Hematopoietic multipotent progenitor cell treated with erythropoietin and hydrocortisone succinate and interleukin-3 and kit ligand, for 15 days (in vitro differentiated cells): ENCODE measurements at places on chromosomes 2 and 18.

DNA sequence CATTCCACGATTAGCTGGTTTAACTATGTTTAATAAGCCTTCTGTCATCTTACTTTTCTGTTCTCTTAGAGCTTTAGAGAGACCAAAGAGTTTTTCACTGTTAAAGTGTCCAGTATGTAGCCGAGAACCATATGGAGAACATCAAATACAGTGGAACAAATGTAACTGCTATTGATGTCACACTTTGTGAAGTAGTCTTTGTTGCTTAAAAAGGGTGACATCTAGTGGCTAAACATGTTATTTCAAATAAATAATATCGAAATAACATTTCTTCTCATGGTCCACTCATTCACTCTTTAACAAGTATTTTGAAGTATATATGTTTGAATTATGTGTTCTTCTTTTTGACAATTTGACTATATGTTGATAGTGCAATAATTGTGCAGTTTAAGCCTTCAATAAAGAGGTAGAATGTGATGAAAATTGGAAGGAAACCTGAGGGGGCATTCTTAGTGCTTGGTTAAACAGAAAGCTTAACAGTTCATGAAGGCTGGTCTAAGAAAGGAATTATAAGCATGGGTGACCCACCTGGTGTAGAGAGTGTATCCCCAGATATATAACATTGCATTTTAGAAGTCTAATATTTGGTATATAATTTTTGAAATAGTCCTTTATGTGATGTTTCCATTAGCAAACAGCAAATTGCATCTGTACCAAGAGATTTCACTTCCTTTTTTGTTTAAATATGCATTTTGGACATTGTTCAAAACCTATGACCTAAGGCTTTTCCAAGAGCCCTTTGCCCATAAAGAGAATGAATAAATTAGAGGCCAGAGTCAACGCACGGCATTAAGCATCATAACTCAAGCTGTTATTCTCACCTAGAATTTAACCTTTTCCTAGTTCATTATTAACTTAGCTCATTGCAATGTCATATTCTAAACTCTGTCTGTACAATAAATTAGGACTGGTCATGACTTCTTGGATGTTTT, 112.1 kb downstream of the KYNU start:
- DNase-seq: peak; percentile 27

GRCh38 chr18:69755856-69756496, 191.7 kb downstream of the CD226 start:
- no peak for DNase-seq

GRCh38 chr2:121254748-121255147, 30.3 kb downstream of the TFCP2L1 start:
- DNase-seq: no peak

GRCh38 chr2:175686002-175686401, 316.1 kb downstream of the LNPK start:
- DNase-seq: no peak
